Fibroblast of skin of right quadriceps (primary cell): ENCODE measurements at places on chromosomes 12 and 14.

- DNase-seq = peak; percentile 76
Measured at GRCh38 chr12:127987199-127987901, 279.6 kb upstream of the TMEM132C start.

DNA sequence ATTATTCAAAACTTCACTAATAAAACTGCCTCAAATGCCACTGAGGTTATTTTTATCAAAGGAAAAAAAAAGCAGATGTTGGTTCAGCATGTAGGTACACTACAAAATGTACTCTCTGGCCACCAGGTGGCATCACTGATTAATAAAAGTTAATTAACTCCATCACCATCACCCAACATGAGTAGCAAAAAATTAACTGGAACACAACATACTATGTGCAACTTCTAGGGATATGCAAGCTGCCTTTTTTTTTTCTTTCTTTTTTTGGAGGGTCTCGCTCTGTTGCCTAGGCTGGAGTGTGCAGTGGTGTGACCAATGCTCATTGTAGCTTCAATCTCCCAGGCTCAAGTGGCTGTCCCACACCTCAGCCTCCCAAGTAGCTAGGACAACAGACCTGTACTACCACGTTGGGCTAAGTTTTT lies 43.8 kb upstream of the NR2C1 start:
- DNase-seq = peak; percentile 81

DNA sequence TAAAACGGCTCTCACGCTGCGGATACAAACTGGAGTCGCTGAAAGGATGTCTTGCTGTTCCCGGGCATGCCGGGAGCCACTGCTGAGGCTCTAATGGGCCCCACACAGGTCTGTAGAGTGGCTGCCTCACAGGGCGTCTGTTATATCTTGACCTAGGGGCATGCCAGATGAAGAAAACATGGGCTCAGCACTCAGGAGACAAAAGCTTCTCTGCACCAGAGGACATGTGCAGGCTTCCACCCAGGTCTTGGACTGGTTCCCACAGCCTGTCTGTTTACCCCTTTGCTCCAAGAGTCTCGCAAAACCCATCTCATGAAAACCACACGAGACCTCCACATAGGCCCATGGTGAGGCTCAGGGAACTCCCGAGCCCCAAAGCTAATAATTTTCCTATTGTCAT lies 134.2 kb downstream of the RPS29 start:
- no peak for DNase-seq

DNA sequence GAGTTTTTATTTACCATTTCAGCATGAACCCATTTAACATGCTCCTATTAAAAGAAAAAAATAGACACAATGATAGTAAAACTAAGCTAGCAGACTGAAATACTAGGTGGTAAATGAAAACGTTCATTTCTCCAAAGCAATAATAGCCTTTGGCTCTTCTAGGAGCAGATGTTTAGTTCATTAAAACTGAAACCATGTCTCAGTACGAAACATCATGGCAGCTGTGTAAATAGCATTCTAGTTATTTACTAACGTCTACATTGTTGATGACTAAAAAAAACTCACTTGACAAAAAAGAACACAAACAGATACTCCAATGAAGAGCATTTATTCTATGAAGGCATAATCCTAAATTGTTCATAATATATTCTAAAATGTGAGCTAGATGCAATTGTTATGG lies 17.9 kb downstream of the RECQL start:
- no peak for DNase-seq

DNA sequence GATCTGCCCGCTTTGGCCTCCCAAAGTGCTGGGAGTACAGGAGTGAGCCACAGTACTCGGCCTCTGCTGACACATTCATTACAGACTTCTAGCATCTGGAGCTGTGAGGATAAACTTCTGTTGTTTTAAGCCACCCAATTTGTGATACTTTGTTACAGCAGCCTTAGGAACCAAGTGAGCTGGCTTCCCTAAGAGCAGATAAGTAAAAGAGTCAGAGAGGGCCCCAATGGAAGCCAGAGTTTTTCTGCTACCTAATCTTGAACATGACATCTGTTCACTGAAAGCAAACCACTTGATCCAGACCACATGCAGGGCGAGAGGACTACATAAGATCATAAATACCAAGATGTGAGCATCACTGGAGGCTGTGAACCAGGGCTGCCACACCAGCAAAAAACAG lies 3.7 kb upstream of the MAPKAPK5 start:
- no peak for DNase-seq

- no peak for DNase-seq
Measured at GRCh38 chr12:113060336-113060960, 3.9 kb downstream of the DTX1 start.

DNA sequence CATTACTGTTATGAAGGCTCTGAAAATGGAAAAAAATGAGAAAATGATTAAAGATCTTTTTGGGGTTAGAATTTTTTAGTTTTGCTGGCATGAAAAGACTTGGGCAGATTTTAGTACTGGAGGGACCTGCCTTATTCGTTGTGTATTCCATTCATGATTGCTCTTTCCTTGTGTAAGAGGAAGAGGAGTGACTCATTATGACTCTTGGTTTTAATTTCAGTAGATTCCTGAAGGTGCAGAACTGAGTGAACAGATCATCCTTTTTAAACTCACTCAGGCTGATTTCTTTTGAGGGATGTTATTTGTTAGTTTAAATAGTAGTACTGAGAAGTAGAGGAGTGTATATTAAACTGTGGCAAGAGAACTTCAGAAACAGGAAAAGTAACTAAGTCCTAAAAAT lies 41.6 kb downstream of the AKAP6 start:
- DNase-seq = peak; percentile 83

DNA sequence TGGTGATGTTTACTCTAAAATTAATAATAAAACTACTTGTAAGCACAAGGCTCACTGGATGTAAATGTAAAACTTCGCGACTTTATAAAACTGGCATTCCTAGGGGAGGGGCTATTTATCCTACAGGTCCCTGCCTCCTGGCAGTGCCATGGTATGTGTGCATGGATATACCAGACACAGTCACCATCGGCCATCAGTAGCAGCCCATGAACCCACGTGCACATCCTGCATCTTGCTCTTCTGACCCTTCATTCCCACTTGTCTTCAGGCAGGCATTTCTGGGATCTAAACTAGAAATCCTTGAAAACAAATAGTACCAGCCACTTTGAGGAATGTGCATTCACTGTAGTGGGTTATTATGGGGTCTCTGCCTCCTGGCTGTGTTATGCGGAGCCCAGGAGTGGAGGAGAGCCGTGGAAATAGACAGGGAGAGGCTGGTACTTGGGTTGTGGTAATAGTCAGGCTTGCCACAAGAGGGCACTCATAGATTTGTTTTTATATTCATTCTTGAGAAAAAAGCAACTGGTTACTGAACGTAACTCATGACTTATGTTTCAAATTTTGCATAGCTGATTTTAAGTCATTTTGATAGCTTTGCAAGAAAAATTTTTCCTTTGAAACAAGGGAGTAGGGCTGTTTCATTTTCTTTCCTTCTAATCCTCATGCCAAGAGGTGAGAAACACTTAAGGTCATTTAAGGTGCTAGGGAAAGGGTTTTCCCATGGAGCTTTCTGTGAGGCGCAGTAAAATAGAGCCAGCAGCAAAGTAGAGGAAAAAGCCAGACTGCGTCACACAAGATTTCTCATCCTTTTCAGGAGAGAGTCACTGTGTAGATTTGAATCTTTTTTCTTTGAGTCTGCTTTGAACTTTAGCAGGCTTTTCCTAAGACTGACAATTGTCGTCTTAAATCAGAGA lies 17.4 kb upstream of the GALNT16 start:
- DNase-seq = peak; percentile 68
